Aorta (tissue), 5 donors: ENCODE measurements at places on chromosomes 5 and 9. TPM values are rescaled to one million over a fixed set of nuclear protein-coding genes. Genes with fewer than 3 reads are reported as not detected.

DNA sequence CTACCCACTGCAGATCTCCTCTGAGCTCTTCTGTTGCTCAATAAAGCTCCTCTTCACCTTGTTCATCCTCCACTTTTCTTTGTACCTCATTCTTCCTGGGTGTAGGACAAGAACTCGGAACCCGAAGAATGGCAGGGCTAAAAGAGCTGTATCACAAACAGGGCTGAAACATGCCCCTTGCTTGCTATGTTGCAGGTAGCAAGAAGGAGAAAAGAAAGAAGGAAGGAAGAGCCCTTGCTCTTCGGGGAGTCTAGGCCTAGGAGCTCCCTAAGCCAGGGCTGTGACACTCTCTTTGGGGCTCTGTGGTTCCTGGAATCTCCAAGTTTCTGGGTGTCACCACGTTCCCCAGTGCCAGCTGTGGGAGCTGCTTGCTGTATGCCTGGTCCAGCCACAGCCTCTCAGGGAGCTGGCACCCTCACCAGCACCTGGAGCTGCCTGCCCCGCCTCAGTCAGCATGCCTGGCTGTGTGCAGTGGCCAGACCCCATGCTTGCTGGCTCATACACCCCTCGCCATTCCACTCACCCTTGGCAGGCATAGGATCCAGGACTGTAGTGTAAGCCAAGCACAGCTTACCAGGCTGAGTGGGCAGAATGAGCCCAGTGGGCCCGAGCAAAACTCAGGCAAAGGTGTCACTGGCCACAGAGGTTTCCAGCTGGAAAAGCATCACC is 274.8 kb upstream of the ADRA1B start:
- no peak for DNase-seq

Gene FGD3
- 8.6 TPM for total RNA-seq

DNA sequence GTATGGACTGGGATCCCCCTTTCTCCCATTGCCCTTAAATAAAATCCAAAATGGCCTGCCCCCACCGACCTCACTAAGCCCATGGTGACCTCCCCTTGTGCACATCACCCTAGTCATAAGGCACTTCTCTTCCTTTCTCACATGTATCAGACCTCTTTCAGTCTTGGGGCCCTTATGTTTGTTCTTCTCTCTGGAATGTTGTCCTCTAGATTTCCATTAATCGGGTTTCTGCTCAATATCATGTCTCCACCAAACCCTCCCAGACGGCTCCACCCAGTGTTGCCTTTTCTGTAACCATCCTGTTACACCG is 196.3 kb downstream of the ERCC6L2 start:
- DNase-seq: no peak

Gene TLR4
- 37.2 TPM for total RNA-seq

DNA sequence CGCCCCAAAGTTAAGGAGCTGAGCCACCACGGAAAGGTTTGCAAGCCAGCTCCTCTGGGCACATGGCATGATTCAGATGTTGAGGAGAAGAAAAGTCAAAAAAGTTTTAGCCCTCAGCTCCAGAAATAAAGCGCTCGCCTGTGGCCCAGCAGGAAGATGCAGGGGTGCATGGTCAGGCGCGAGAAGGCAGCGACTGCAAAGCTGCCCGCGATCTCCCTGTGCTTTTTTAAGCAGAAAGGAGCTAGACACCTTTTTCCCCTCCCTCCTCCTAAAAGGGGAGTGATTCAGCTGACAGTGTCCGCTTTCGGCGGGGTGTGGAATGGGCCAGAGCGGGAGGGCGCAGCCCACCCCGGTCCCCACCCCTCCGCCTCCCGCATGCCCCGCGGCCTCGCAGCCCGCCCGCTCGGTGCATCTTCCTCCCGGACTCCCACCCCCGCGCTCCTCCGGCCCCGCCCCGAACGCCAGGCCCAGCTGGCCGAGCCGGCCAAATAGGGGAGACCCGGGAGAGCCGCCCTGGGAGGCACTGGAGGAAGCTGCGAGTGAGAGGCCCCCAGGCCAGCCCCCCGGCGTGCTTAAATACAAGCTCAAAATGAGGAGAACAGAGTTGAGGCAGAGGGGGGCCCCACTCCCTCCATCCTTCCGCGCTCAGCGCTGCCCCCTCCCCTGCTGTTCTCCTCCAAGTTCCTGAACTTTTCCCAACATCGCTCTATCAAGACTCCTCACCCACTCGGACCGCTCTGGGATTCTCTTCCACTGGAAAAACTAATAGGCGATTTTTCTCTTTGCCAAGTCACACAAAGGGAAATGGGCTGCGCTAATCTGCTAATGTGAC is at the start of gene ADAMTS12:
TSS of gene ADAMTS12 (minus strand) at position 203 of the 832 bp plus-strand sequence. CDS start at position 69, 134 bp downstream.
- DNase-seq: peak; percentile 60

DNA sequence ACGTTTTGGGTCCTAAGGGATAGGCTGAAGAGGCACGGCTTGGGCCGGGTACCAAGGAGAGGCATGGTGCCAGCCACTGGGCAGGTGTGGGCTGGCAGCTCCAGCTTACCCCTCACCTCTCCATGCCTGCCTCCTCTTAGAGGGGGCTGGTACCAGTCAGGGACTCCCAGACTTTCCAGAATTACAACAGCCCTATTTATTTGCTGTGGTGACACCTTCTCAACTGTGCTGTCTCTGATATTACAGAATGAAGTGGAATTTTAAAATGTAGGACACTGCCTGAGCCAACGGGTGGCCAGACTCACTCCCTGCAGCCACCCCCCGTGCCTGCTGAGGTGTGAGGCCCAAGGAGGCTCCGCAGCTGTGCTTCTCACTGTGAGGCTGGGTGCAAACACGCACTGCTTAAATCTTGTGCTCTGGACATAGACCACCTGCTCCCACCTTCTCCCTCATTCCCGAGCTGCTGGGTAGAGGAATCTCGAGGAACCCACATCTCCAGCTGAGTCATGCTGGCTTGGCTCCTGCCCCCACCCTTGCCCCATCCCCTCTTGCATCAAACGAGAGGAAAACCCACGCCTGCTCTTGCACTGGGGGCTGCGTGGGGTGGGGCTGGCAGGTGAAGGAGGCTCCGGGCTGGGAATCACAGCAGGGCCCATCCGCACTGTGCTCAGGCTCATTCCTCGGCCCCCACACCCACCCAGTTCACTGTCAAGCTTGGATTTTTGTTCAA is 47.9 kb downstream of the PRRT1B start:
- DNase-seq: no peak

DNA sequence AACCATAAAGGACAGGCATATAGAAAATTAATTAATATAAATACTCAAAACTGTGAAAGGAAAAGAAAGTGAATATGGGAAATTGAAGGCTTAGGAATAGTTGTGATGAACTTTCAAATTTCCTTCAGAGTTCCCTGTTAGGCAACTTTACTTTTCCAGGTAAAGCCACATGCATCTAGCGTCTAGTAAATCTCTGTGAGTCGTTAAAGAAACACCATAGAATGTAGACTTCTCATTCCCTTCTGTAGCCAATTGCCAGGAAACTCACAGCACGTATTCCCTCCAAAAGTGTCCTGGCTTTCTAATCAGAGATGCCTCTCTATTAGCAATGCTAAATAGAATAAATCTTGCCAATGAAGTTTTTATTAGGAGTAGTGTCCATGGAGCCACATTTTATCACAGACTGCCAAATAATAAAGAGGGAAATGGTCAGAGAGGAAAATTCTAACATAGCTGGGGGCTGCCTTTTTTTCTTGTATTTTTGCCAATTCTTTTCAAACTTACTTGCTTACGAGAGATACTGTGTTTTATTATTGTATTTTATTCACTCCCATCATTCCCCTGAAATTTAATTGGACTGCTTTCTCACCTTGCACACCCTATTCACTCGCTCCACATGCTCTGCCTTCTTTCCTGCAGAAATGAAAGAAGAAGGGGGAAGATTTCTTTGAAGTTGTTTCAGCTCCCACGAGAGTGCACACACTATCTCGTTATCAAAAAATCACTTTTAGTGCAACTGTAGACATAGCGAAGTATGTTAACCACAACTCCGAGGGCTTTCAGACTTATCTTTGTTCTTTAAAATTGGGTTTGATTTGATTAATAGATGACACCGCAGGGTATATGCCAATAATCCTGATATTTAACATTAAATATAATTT is 439.0 kb downstream of the CSNK1G3 start:
- DNase-seq: no peak
